ENCODE measurements at places on chromosomes 3 and 15.

DNA sequence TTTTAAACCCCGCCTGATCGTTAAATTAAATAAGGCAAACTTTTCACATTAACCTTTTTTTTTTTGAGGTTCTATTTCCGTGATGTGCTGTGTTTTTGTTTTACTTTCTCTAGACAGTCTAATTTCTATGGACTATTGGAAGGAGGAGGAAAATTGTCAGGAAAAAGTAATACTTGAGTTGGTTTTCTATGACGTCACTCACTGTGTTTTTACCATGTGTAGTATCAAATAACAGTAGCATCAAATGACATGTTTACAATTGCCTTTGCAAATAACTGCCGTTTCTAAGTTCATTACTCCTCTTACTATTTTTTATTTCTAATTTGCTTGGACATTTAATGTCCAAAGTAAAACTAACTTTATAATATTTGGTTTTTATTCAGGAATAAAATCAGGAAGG, 32.3 kb downstream of the MYO1E start:
- DNase-seq = no peak

DNA sequence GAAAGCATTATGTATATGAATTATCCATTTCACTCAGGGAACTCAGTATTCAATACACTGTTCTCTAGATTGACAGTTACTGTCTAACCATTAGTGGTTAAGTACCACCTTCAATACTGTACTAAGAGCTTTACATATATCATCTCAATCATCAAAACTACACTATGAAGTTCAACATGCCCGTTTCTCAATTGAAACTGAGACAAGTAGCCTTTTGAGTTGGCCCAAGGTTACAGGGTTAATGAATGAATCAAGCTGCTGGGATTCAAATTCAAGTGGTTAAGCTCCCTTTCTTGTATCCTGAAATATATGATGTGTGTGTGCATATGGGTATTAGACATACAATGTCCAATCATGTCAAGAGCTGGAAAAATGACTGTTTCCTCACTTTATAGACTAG, 5.8 kb downstream of the TASOR start:
- no peak for DNase-seq

DNA sequence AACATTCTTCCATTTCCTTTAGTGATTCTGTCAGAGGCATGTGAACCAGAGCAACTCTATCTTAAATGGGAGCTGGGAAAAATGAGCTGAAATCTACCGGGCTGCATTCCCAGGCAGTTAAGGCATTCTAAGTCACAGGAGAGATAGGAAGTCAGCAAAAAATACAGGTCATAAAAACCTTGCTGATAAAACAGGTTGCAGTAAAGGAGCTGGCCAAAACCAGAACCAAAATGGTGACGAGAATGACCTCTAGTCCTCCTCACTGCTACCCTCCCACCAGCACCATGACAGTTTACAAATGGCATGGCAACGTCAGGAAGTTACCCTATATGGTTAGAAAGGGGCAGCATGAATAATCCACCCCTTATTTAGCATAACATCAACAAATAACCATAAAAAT, 66.4 kb downstream of the B3GALNT1 start:
- DNase-seq = no peak

GRCh38 chr3:197149528-197149927, 119.9 kb upstream of the MELTF start:
- DNase-seq = no peak

DNA sequence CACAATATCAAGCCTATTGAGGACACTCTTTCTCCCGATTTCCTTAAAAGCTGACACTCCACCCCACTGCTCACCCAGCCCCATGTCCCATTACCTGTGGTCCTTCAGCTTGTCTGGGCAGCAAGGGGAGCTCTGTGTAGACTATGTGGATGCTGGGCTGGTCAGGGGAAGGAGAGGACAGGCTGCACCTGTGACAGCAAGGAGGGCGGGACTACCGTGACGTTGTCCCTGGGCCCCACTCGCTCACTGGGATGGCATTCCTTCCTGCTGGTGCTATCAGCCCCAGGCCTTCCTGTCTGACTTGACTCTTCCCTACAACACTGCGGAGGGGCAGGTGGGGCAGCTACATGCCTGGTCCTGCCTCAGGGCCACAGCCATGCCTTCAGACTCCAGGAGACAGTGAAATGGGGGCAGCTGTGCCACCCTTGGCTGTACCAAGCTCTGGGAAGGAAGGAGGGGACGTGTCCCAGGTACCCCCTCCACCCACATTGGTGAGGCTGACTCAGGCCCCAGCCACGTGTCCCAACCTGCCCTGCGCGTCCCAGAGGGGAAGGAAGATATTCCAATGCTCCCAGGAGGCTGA, at the start of gene TMEM40:
TMEM40 (minus strand) TSS at position 163 of the 583 bp plus-strand sequence. CDS start 9,427 bp downstream, outside the sequence.
- DNase-seq = no peak

DNA sequence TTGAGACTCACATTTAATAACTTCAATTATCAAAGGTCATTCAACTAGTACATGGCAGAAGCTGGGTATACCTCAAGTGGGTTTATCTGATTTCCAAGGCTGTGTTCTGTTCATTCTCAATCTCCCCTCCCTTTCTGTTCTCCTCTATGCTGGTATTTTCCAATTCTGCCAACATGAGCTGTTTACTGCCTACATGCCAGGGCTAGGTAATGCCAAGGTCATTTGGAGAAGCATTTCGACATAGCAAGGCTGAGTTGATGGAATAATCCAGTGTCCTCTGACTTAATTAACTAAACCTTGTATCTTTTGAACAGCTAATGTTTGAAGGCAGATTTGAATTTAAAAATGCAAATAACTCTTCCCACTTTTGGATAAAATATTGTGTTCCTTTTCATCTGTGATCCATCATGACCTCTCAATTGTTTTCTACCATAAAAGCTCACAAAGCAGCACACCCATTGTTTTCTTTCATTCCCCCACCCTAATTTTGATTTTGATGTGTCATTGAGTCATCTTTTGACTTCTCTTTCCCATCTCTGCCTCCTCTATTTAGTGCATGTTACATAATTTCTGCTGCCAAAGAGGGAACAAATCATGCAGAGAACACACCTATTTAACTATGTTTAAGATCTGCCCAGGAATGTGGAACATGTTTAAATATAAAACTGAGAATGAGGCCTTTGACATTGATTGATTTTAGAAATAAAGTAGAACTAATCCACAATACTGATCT, 308.8 kb upstream of the NR2E3 start:
- no peak for DNase-seq

GRCh38 chr15:72368899-72369298, 6.9 kb downstream of the HEXA start:
- DNase-seq = no peak

DNA sequence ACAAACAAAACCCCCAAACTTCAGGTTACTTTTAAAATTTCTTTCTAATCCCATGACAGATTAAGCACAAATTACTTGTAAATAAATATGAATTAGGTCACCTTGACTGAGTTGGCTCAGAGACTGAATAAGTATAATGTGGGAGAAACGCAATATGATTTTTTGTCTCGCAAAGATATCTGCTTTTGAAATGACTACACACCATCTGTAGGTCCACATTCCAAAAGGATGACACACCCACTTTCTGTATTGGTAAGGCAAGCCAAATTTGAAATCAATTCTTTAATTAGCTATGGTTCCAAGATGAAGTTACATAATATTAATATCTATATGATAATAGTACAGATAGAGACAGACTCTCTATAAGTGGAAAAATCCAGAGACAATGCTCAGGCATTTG, 66.9 kb upstream of the CSPG5 start:
- no peak for DNase-seq

- DNase-seq = no peak
Measured at GRCh38 chr3:179020112-179020511, 51.5 kb downstream of the ZMAT3 start.

DNA sequence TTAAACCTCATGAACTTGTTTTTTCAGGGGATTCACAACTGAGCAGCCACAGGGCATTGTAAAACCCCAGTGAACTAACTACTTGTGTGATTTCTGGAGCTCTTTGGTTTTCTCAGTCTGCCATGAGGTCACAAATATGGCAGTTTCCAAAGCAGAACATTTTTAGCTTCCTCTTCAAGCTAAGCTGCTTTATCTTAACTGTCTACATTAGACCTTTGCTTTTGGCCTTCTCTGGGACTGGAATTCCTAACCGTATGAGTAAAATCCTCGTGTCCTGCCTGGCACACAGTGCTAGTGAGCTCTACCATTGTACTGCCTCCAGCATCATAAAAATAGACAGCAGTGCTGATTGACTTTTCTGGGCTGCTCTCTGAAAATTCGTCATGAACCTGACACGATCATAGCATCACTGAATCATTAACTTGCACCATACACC, 22.1 kb downstream of the CDIN1 start:
- no peak for DNase-seq

GRCh38 chr3:98556164-98557130, 24.7 kb downstream of the GPR15 start:
- peak; percentile 67 for DNase-seq

DNA sequence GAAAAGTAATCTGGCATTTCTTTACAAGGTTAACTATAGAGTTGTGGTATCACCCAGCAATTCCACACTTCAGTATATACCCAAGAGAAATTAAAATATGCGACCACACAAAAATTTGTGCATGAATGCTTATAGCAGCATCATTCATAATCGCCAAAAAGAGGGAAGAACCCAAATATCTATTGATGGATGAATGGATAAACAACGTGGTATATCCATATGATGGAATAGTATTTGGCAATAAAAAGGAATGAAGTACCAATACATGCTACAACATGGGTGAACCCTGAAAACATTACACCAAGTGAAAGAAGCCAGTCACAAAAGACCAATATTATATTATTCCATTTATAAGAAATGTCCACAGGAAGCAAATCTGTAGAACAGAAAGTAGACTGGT, 8.6 kb upstream of the SKOR1 start:
- DNase-seq = no peak

DNA sequence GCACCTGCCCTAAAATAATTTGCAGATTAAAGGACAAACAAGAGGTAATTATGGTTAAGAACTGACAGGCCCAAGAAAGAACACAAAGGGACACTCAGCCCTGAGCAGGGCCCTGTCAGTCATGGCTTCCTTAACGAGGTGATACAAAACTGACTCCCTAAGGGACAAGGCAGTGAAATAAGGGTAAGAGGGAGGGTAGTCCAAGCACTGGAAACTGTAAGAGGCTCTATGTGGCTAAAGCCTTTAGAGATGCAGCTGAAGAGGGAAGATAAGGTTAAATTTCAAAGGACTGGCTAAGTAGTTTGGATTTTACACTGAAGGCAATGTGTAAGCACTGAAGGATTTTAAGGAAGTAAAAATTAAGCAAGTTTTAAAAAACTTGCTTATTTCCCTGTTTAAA, 3.9 kb downstream of the ATR start:
- no peak for DNase-seq

- DNase-seq = no peak
Measured at GRCh38 chr3:24545887-24546286, 51.2 kb upstream of the THRB start.

DNA sequence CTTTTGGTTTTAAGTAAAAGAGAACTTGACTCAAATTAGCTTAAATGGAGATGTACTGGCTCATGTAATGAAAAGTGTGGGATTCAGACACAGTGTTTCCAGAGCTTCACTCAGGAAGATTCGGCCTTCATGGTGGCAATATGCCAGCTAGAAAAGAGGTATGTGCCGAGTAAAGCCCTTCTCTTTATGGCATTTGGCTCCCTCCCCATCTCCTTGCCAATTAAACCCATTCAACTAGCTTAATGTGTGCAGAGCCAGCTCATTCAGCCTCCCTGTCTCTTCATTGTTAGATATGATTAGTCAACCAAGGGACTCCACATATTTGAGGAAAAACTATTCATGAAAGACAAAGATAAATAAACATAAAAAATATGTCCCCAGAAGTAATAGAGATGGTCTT, 15.0 kb upstream of the TRANK1 start:
- no peak for DNase-seq

GRCh38 chr15:61200626-61201025, 28.5 kb downstream of the RORA start:
- no peak for DNase-seq

DNA sequence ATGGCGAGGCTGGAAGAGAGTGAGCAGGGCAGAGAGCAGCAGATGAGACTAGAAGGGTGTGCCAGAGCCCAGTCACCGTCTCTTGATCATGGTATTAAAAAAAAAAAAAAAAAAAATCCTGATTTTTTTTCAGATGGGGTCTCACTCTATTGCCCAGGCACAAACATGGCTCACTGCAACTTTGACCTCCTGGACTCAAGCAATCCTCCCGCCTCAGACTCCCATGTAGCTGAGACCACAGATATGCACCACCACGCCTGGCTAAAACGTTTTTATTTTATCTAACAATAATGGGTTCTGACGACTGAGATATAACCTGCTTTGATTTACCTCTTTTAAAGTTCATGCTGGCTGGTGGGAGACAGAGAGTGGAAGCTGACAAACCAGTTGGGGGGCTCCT, 4.0 kb downstream of the GNB4 start:
- no peak for DNase-seq

DNA sequence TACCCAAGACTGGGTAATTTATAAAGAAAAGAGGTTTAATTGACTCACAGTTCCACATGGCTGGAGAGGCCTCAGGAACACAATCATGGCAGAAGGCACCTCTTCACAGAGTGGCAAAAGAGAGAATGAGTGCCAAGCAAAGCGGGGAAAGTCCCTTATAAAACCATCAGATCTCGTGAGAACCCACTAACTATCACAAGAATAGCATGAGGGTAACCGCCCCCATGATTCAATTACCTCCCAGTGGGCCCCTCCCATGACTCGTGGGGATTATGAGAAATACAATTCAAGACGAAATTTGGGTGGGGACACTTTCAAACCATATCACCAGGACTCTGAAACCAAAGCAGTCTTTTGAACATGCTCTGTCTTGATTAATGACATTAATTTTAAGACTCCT, 7.0 kb downstream of the RTP3 start:
- DNase-seq = peak; percentile 11

GRCh38 chr15:34335176-34336032, 2.2 kb downstream of the SLC12A6 start:
- no peak for DNase-seq

DNA sequence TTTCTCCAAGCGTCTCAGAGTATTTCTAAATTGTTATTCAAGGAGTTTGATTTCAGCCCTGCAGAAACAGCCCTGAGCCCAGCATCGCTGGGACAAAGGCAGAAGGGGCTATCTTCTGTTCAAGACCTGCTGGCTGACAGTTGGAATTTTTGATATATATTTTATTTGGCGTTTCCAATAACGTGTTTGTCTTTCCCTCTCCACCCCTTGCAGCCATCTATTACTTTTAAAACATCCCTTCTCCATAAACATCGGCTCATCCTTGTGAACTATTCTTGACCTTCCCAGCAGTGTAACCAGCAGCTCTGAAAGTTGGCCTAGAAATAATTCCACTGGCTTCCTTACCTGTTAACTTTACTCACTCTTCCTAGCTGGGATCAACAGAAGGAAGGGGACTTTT, 5.5 kb upstream of the MEIS2 start:
- DNase-seq = no peak
